Esophagus squamous epithelium (tissue), 5 donors: ENCODE measurements at places on chromosomes 6 and 20.

DNA sequence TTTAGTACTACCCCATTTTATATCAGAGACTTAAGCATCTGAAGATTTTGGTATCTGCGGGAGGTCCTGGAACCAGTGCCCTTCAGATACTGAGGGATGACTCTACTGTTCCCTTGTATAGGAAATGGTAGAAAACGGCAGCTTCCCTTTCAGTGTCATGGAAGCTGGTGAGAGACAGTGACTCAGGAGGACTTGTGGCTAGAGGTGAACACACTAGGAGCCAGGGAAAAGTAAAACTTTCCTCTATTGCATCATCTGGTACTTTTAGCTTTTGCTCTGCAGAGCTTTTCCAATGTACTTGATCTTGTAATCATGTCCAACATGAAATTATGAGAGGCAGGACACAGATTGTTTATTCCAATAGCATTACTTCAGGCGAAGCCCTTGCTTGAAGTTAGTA is 45.0 kb downstream of the RNF144B start:
- no peak for DNase-seq

GRCh38 chr6:24797596-24798216 is 1.0 kb downstream of the ARMH2 start:
- no peak for DNase-seq

DNA sequence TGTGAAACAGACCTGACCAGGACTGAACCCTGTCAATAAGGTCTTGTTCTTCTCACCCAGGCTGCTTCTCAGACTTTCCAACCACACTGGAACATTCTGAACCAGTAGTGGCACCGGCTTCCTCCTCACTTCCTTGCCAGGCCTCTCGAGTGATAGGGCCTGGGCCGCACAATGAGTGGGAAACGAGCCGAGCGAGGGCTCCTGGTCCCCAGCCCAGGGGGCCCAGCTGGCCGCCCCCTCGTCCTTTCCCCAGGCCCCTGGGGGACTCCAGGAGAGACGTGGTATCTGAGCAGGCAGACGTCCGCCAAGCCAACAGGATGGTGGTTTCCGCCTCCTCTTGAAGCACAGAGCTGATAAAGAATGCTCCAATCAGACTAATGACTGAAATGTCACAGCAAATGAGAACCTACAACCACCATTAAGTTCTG is 117.9 kb downstream of the GMDS start:
- no peak for DNase-seq

DNA sequence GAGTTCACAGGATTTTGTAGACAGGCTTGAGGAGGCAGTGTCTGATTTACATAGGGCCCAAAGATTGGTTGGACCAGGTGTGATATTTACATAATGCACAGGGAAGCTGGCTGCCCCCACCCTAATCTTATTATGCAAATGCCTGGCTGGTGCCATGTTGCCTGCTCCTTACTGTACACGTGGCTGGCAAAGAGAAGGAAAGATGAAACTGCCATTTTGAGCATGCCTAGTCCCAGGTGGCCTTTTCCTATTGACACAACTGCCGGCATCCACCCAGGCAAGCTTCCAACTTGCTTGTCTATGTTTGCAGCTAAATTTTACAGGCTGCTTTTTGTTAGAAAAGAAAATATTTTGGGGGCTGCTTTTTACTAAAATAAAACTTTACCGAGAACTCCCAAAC is 174.6 kb downstream of the LMBRD1 start:
- DNase-seq = no peak

GRCh38 chr20:53017206-53017605 is 45.0 kb downstream of the TSHZ2 start:
- no peak for DNase-seq

- DNase-seq = no peak
Observed at GRCh38 chr6:45479834-45480751, 102.4 kb upstream of the SUPT3H start.

DNA sequence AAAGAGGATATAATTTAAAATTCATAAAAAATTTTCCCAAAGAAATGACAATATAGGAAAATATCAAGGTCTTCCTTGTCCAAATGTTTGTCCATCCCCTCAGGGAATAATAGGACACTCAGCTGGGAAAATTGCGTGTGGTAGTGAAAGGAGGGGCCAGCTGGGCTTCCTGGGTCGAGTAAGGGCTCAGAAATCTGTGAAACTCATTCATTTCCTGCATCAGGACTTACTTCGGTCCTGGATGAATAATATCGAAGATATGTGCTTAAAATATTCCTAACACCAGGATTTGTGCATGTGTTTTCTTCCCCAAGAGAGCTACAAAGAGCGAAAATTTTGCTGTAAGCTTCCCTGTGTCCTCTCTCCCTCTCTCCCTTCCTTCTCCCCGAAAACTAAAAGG is 118.2 kb upstream of the GJE1 start:
- no peak for DNase-seq

DNA sequence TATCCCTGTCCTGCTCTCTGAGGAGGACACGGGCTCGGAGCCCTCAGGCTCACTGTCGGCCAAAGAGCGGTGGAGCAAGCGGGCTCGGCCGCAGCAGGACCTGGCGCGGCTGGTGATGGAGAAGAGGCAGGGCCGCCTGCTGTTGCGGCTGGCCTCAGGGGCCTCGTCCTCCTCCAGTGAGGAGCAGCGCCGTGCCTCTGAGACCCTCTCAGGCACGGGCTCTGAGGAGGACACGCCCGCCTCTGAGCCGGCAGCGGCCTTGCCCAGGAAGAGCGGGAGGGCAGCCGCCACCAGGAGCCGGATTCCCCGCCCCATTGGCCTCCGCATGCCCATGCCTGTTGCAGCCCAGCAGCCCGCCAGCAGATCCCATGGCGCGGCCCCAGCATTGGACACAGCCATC is 14.2 kb upstream of the SLC22A7 start:
- DNase-seq = no peak

DNA sequence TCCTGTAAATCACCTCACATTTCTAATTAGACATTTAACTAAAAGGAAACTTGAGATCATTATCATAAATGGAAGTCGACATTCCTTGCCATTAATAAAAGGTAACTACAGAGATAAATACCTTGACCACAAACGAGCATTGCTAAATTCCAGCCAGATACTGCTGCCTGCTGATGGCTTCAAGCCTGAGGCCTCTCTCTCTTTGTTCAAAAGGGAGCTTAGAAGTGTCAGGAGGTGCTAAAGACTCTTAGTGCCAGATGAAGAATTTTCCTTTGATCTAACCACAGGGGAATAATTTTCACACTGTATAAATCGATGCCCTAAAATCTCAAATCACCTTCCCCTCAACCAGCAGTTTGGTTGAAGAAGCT is 248.2 kb upstream of the PMEPA1 start:
- DNase-seq = no peak

DNA sequence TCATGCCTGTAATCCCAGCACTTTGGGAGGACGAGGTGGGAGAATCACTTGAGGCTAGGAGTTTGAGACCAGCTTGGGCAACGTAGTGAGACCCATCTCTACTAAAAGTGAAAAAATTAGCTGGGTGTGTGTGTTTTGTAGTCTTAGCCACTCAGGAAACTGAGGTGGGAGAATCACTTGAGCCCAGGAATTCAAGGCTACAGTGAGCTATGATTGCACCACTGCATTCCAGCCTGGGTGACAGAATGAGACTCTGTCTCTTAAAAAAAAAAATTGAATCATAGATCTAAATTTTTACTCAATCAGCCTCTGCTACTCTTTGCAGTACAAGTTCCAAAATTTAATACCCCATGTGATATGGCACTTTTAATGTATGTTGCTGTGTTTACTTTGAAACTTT is 121.6 kb downstream of the ARMC2 start:
- no peak for DNase-seq

- DNase-seq = no peak
Observed at GRCh38 chr6:157770946-157771345, 52.1 kb upstream of the SNX9 start.

- DNase-seq = no peak
Observed at GRCh38 chr6:166798652-166799051, 157.7 kb downstream of the RNASET2 start.

DNA sequence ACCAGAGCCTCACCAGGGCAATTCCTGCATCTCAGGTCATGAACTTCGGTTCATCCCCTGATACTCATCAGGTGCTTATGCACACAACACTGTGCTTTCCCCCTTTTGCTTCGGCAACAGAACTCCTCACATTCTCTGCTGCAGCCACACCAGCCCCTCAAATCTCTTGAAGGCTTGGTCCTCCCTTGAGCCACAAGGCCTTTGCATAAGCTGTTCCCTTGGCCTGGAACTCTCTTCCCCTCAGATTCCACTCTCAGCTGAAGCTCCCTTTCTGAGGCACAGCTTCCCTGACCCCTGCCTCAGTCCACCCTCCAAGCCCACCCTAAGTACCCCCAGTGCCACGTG is 76.4 kb downstream of the NOL4L start:
- no peak for DNase-seq

GRCh38 chr20:57835588-57836455 is 126.0 kb upstream of the PMEPA1 start:
- no peak for DNase-seq

DNA sequence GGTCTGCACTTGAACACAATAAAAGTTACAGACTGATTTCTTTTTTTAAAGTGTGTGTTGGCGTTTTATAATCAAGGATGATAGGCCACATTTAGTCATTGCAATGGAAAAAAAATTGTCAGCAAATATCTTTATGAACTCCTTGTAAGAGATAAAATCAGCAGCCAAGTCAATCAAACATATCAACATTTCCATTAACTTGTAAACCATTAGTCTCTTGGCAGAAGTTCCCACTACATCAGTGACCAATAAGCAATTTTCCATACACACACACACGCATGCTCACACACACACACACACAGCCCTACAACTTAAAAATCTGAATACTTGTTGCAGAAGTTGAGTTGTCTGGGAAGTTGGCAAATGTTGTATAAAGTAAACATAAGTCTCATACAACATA is 315.9 kb upstream of the KCNQ5 start:
- no peak for DNase-seq

GRCh38 chr20:19275038-19275629 is 62.7 kb downstream of the SLC24A3 start:
- no peak for DNase-seq

- DNase-seq = no peak
Observed at GRCh38 chr6:148840256-148840655, 93.4 kb downstream of the UST start.

DNA sequence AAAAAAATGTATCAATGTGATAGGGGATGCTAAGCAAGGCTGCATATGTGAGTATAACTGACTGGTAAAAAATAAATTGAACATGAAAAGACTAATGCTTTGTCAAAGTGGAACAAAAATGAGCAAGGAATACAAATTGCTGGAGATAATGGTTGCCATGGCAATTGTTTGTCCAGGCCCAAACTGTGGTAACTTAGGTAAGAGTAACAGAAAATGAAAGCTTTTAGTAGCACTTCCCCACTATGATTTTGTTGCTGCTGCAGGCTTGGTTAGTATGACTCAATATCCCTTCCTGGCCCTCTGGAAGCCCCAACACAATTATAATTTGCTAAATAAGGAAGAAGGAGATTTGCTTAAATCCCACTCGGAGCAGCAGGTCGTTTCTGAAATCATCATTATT is 577.1 kb downstream of the DOK5 start:
- DNase-seq = no peak

- no peak for DNase-seq
Observed at GRCh38 chr20:41017448-41018042, 11.1 kb upstream of the TOP1 start.

GRCh38 chr6:15887491-15888461 is 224.9 kb upstream of the DTNBP1 start:
- no peak for DNase-seq

DNA sequence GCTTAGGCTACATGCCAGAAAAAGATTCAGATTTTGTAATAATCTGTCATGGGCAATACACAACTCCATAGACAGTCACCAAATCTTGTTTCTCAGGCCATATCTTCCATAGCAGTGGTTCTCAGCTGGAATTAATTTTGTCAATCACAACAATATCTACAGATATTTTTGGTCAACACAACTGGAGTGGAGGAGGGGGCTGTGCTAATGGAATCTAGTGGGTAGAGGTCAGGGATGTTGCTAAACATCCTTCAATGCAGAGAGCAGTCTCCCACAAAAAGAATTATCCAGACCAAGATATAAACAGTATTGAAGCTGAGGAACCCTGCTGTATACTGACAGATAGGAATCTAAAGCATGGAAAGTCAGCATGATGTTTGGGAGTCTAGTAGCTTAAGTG is 174.6 kb downstream of the UBE3D start:
- DNase-seq = no peak

GRCh38 chr6:132142308-132142707 is 191.1 kb upstream of the CCN2 start:
- no peak for DNase-seq

GRCh38 chr20:32672982-32673851 is 524 bp downstream of the C20orf203 start:
- no peak for DNase-seq

DNA sequence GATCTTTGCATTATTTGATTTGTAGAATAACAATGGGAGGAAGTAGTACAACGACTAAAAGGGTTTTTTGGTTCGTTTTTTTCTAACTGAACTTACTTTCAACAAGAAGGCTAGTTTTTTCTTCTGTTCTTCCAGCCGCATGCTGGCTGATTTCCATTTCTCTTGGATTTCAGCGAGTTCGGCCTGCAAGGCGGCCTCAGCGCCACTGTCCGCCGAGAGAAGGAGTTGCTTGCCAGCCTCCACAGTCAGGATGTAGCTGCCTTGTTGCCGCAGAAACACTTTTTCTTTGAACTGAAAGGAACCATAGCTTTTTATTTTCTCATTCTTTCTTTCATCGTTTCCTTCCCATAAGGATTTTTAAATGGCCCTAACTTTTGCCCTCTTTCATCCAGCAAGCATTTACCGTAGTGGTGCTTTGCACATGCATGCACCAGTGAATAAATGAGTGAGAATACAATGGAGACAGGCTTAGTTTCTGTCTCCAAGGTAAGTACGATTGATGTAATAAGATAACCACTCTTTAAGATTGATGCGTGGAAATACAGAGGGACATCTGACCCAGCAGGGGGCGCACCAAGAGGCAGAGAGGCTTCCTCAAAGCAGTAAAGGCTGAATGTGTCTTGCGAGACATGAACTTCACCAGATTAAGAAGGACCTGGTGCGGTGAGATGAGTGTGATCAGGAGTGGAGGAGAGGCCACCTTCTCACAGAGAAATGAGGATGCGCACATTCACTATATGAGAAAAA is 398.8 kb downstream of the ESR1 start:
- DNase-seq = no peak

- no peak for DNase-seq
Observed at GRCh38 chr20:5836569-5836968, 86.4 kb downstream of the SHLD1 start.

DNA sequence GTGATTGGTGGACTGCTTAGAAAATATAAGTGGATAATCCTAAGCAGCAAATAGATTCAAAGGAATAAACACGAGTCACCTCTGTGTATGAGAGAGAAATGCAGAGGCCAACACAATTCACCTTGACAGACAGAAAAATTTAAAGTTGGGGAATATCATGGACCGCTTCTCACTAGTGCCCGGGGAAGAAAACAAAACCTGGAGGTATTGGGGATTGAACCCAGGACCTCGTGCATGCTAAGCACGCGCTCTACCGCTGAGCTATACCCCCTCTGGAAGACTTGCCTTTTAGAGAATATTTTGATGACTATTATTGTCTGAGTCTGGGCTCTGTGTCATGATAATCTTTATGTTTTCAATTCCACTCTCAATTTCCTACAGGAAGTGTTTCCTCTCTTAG is 111.9 kb downstream of the TRIM27 start:
- no peak for DNase-seq

- no peak for DNase-seq
Observed at GRCh38 chr20:32281711-32282110, 4.3 kb downstream of the KIF3B start.
